Activated T-cell treated with anti-CD3 and anti-CD28 coated beads, Interleukin-2, amount 50 U/mL, for 72 hours (primary cell): ENCODE measurements at places on chromosomes 5 and 9. TPM values are rescaled to one million over a fixed set of nuclear protein-coding genes. Genes with fewer than 3 reads are reported as not detected.

Gene TAF11L10
- not detected for total RNA-seq

Gene EGFLAM
- total RNA-seq, result not detected

Gene SLC6A19
- total RNA-seq, result not detected

Gene SYK
- 0.19 TPM for total RNA-seq

Gene SUSD3
- 56.8 TPM for total RNA-seq

Gene SV2C
- 0.23 TPM for total RNA-seq

Gene ST8SIA4
- 47.1 TPM for total RNA-seq

Gene GHR
- total RNA-seq, result not detected

Gene CDH12
- total RNA-seq, result not detected

DNA sequence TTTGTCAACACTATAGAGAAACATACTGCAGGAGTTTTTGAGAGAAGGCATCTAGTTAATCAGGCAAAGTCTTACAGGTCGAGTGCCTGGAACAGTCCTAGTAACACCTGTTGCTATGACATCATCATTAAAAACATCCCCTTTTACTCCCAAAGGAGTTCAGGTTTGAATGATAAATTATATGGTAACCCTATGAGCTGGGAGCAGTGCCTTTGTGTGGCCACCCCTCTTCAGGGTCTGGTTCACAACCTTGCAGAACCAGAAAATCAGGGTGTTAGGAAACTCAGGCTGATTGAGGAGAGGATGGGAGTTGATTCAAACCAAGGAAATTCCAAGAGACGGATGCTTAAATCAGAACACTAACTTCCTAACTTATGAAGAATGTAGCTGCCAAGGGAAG, 179.1 kb upstream of the RASEF start:
- no peak overlapping the region for H3K27ac ChIP-seq
- no peak for DNase-seq
- H3K27me3 ChIP-seq, result peaks cover 4% of the 10 kb centered on the region
- no peaks in the 10 kb centered on the region for H3K4me1 ChIP-seq

DNA sequence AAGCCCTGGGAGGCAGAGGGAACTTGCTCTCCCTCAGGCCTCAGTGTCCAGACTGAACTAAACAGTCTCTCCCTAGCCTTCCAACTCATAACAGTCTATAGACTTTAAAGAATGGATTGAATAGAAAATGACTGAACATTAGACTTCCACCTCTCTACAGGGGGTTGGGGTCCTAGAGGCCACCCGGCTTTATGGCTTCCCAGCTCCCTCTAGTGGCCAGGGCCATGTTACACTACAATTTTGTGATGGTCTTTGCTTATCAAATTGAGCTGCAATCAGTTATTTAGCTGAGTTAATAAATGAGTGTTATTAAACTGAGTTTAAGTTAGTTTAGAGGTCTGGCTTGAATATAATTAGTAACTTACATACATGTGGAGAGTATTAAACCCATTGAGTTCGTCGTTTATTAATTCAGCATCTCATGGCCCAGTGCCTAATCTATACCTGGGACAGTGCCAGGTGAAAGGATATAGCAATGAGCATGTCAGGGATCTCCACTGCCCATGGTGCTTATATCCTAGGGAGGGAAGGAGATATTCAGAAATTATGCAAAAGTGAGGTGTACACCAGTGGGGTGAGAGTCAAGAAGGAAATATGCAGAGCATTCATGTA, 105.2 kb downstream of the SH3TC2 start:
- H3K36me3 ChIP-seq, result no peaks in the 10 kb centered on the region
- no peak overlapping the region for H3K27ac ChIP-seq
- peaks cover 23% of the 10 kb centered on the region for H3K27me3 ChIP-seq
- DNase-seq, result peak; percentile 54
- no peak overlapping the region for H3K4me3 ChIP-seq
- H3K4me1 ChIP-seq, result no peaks in the 10 kb centered on the region

GRCh38 chr9:85742597-85742936, 813 bp upstream of the AGTPBP1 start:
- no peak for DNase-seq
- peaks cover 20% of the 10 kb centered on the region for H3K27me3 ChIP-seq
- peak overlapping the region; percentile 87 for H3K27ac ChIP-seq
- peaks cover 1% of the 10 kb centered on the region for H3K36me3 ChIP-seq

DNA sequence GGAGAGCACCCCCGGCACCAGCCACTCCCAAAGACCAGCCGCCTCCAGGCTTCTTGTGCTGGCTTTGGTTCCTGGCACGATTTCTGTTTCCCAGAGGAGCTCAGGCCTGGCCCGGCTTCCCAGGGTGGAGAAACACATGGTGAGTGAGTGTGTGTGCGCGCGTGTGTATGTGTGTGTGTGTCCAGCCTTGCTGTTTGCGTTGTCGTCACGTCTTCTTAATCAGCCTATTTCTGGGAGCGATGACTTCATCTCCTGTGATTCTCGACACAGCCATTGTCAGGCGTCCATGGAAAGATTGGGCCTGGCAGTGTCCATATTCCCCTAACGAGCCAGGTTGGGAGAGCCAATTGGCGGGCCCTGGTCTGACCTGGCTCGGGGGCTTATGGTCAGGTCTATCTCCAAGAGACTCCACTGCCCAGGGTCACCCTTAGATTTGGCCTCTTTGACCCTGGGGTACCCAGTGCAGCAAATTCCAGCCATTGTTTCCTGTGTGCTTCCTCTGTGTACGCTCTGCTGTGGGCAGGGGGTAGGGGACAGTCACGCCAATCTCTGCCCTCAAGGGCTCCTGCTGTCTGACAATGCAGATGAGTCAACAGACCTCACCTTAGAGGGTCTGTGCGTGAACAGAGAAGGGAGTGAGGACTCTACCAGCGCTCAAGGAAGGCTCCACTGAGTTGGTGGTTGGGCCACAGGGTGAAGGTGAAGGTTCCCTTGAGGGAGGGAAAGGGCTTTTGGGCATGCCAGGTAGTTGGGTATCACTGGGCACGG, 73.8 kb downstream of the DAB2IP start:
- no peak overlapping the region for H3K4me3 ChIP-seq
- no peaks in the 10 kb centered on the region for H3K36me3 ChIP-seq
- DNase-seq, result no peak
- no peaks in the 10 kb centered on the region for H3K27me3 ChIP-seq
- H3K4me1 ChIP-seq, result no peaks in the 10 kb centered on the region

- H3K27ac ChIP-seq, result no peak overlapping the region
- DNase-seq, result no peak
- H3K36me3 ChIP-seq, result no peaks in the 10 kb centered on the region
- no peak overlapping the region for H3K4me3 ChIP-seq
- H3K4me1 ChIP-seq, result no peaks in the 10 kb centered on the region
These were observed 385.3 kb upstream of the WWC1 start for GRCh38 chr5:167905919-167906853.

- no peak overlapping the region for H3K4me3 ChIP-seq
- DNase-seq, result no peak
- H3K36me3 ChIP-seq, result no peaks in the 10 kb centered on the region
- H3K27ac ChIP-seq, result no peak overlapping the region
- H3K4me1 ChIP-seq, result no peaks in the 10 kb centered on the region
These were observed 24.5 kb upstream of the SELENOP start for GRCh38 chr5:42836070-42836769.

GRCh38 chr9:84793251-84793650, 123.7 kb downstream of the NTRK2 start:
- no peak overlapping the region for H3K27ac ChIP-seq
- no peak for DNase-seq
- no peaks in the 10 kb centered on the region for H3K4me1 ChIP-seq
- no peak overlapping the region for H3K4me3 ChIP-seq
- no peaks in the 10 kb centered on the region for H3K27me3 ChIP-seq
